ENCODE measurements at places on chromosomes 13 and 19.

- DNase-seq = no peak
Measured at GRCh38 chr13:53100394-53101063, 71.9 kb downstream of the OLFM4 start.

- no peak for DNase-seq
Measured at GRCh38 chr13:39451301-39451700, 151.7 kb downstream of the LHFPL6 start.

DNA sequence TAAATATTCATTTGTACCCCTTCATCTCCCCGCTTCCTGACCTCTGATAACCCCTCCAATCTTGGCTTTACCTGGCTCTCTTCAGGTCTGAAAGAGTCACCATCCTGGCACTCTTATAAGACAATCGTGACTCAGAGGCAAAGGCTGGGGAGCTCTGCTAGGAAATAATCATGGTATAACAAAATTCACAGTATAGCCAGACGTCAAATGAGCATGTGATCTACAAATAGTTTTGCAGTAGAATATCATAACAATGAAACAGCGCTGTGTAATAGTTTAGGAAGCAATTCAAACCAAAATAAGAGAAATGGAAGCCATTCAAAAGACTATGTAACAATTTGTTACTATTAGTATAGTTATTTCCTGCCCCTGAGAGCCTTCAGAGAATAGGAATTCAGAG, 34.2 kb downstream of the RXFP2 start:
- no peak for DNase-seq

DNA sequence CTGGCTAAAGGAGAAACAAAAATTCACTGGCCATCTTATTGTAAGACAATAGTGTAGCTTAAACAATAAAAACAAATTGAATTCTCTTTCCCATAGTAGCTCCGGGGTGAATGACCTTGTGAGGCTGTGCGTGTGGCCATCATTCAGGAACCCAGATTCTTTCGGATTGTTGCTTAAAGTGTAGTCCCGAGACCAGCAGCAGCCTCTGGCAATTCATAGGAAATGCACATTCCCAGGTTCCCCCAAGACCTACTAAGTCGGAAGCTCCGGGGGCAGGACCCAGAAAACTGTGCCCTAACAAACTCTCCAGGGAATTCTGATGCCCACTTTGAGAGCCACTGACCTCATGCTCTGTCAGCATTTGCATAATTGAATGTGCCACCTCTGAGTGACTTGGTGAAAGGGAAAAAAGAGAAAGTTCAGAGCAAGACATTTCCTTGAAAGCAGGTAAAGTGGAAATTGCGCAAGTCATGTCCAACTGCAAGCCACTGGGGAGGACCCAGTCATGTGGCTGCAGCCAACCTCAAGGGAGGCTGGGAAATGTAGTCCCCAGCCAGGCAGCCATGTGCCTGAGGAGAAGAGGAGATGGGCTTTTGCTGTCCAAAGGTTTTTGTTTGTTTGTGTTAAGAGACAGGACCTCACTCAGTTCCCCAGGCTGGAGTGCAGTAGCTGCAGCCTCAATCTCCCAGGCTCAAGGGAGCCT, 50.7 kb upstream of the PNMA8B start:
- no peak for DNase-seq

- no peak for DNase-seq
Measured at GRCh38 chr19:5913739-5914357, at the start of gene CAPS. Gene CAPS, plus strand, starts transcription at chr19:5914254. Its CDS starts 153 bp downstream, at chr19:5914407.

DNA sequence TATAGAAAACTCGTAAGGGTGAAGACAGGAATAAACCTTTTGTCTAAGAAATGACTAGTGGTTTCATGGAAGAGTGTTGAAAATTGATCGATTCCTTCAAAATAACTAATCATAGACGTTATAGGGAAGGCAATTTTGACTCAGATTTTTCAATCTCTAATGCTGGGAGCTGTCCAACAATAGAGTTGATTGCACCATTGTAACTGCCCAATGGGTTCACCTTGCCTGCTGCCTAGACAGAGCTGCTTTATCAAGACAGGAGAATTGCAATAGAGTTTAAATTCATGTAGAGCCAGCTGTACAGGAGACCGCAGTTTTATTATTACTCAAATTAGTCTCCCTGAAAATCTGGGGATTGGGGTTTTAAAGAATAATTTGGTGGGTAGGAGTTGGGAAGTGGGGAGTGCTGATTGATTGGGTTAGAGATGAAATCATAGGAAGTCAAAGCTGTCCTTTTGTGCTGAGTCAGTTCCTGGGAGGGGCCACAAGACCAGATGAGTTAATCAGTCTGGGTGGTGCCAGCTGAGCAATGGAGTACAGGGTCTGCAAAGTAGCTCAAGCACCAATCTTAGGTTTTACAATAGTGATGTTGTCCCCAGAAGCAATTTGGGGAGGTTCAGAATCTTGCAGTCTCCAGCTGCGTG, 16.8 kb upstream of the ADGRE2 start:
- no peak for DNase-seq

- DNase-seq = no peak
Measured at GRCh38 chr19:50303558-50303957, 25.6 kb downstream of the KCNC3 start.

DNA sequence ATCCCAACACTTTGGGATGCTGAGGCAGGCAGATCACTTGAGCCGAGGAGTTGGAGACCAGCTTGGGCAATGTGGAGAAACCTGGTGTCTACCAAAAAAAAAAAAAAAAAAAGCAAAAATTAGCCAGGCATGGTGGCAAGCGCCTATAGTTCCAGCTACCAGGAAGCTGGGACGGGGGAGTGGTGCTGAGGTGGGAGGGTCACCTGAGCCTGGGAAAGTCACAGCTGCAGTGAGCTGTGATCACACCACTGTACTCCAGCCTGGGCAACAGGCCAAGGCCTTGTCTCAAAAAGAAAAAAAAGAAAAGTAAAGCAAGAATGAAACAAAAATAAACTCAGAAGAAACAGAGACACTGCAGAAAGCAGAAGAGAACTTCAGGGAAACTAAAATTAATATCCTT, 31.6 kb downstream of the MTRF1 start:
- DNase-seq = no peak

DNA sequence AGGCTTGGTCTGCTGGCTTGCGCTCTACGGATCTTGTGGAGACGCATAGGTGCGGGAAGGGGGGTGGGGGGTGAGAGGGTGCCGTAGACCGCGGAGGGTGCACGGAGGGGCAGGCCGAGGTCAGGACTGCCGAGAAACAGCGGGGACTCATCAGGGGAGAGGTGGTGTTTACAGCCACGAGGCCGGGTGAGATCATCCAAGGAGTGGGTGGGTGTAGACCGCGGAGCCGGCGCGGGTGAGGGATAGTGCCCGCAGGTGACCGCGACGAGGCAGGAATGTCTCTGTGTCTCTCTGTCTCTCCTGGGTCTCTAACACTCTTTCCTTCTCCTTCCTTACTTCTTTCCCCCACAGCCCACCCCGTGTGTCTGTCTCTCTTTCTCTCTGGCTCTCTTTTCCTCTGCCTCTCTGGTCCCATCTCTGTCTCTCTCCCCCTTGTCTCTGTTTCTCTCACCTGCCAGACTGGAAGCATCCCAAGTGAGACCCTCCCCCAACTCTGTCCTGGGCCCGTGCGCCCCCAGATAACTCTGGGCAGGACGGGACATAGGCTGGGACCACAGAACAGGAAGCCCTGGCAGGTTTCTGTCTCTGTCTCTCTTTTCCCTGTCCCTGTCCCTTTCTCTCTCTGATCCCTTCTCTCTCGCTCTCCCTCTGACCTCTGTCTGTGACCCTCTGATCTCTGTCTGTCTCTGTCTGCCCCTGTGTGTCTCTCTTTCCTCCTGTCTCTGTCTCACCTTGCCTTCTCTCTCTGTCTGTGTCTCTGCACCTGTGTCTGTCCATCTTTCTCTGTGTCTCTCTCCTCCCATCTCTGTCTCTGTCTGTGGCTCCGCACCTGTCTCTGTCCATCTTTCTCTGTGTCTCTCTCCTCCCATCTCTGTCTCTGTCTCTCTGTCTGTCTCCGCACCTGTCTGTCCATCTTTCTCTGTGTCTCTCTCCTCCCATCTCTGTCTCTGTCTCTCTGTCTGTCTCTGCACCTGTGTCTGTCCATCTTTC, 1.8 kb upstream of the KLK4 start:
- DNase-seq = no peak

DNA sequence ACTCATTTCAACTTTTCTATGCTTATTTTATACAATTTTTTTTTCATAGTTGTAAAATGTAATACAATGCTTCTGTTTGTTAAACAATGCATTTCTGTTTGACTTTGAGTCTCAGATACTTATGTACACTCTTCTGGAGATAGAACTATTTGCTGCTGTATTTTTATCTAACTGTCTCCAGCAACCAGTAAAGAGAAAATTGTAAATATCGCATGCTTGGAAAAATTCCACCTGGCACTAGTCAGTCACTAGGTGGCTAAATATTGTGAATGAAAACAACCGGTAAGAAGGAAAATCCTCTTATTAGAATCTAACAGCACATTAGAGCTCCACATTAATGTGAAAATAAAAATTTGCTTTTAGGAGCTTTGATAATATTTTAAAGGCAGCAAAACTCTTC, 876.5 kb downstream of the PCDH9 start:
- DNase-seq = no peak

GRCh38 chr13:70125693-70126092, 17.4 kb upstream of the KLHL1 start:
- no peak for DNase-seq

GRCh38 chr13:68168448-68168847, 938.3 kb upstream of the PCDH9 start:
- no peak for DNase-seq

DNA sequence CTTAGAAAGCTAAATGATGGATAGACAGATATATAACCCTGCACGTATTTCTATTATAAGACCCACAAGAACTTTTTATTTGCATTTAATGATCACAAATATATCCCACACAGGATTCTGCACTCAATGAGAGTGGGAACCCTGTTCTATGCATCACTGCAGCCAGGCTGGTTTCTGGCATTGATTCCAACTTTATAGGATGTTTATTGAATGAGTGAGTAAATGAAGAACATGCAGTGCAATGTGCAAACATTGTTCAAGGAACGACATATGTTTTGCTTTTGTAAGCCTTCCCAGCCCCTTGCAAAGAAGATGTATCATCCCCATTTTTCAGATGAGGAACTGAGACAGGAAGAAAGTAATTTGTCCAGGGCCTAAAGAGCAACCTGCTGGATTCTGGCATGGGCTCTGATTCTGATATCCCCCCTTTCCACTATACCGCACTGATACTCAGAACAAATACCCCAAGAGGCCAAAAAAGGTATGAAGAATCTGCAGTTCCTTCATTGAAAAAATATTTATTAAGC, 246.3 kb downstream of the LACC1 start:
- DNase-seq = no peak

GRCh38 chr13:26184791-26185250, 37.3 kb downstream of the RNF6 start:
- peak; percentile 50 for DNase-seq

GRCh38 chr13:41740479-41740878, 220.4 kb downstream of the VWA8 start:
- no peak for DNase-seq

DNA sequence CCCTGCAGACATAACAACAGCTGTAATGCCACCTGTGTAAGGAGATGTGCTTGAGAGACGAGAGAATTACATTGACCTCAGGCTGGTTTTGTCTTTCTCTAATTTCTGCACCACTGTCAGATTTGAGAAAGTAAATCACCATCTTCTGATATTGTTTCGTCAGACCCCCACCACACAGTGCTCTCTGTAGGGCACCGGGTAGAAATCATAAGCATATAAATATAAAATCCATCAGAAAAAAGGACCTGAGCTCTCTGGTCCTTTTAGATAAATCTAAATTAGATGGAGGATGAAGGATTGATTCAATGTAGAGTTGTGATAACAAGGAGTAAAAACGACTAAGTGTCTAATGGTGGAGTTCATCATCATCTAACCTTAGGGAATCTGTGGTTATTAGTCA, 1981.0 kb upstream of the PRR20A start:
- no peak for DNase-seq

- DNase-seq = no peak
Measured at GRCh38 chr19:39419003-39419402, 6.5 kb downstream of the PLEKHG2 start.

- DNase-seq = no peak
Measured at GRCh38 chr13:39108783-39109182, 70.5 kb downstream of the NHLRC3 start.

DNA sequence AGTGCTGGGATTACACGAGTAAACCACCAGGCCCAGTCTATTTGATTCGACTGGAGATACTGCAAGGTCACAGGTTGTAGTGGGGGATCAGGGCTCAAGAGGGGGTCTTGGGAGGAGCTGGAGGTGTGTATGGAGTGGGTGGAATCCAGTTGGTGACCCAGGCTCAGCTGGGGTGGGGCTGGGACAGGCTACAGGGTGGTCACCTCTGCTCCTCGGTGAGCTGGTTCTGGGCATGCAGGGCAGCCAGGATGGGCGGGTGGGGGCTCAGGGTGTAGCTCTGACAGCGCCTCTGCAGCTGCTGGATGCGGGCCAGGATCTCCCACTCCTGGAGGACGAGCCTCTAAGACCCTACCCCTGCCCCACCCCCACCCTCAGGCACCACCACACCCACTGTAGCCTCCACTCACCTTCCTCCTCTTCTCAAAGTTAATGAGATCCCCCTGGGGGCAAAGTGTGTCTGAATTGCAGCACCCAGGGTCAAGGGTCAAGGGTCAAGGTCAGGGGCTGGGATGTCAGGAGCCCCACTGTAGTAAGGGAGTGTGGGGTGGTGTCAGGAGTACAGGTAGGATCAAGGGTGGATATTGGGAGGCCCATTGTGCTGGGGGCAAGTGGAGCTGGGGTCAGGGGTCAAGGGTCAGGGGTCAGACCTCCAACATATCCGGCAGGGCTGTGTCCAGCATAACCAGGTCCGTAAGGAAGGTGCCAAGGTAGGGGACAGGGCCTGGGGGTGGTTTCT, 17.1 kb downstream of the RGL3 start:
- DNase-seq = no peak

DNA sequence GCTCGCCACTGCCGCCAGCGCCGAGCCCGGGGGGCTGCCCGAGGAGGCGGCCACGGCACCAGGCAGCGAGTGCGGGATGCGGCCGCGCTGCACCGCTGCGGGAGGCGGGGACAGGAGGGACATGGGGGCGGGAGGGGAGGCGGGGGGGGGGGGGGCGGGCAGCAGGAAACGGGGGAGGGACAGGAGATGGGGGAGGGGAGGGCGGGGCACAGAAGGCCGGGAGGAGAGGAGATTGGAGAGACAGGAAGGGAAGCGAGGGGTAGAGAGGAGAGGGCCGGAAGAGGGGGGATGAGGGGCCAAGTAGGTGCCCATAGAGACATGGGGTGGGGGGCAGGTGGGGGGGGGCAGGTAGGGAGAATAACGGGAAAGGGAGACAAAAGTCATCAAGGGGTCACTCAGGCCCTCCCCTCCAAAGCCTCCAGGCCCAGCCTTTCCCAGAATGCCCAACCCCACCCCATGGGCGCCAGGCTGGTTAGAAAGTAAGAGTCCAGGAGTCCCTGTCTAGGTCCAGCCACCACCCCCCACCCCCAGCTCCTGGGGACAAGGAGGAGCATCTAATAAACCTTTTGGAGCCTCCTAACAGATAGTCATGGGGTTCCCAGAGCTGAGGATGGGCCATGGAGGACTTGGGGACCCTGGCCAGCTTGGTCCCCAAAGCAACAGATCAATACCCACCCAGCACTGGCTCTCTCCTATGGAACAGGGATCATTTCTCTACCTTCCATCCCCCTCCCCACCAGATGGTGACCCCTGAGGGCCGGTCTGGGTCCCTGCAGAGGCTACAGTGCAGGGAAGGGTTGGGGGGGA, 9.5 kb downstream of the NR2F6 start:
- no peak for DNase-seq

- DNase-seq = no peak
Measured at GRCh38 chr13:26236296-26236695, 14.2 kb upstream of the RNF6 start.

Measured in cerebellar nuclear complex (tissue), 1 donor.